ENCODE measurements at places on chromosomes 11 and 22.

GRCh38 chr11:120919566-120919965 is 104.3 kb upstream of the TBCEL start:
- no peak for DNase-seq

GRCh38 chr11:46251954-46252353 is 25.5 kb upstream of the CREB3L1 start:
- DNase-seq, result no peak

GRCh38 chr22:41907436-41908401 is 7.2 kb downstream of the SHISA8 start:
- DNase-seq, result no peak

DNA sequence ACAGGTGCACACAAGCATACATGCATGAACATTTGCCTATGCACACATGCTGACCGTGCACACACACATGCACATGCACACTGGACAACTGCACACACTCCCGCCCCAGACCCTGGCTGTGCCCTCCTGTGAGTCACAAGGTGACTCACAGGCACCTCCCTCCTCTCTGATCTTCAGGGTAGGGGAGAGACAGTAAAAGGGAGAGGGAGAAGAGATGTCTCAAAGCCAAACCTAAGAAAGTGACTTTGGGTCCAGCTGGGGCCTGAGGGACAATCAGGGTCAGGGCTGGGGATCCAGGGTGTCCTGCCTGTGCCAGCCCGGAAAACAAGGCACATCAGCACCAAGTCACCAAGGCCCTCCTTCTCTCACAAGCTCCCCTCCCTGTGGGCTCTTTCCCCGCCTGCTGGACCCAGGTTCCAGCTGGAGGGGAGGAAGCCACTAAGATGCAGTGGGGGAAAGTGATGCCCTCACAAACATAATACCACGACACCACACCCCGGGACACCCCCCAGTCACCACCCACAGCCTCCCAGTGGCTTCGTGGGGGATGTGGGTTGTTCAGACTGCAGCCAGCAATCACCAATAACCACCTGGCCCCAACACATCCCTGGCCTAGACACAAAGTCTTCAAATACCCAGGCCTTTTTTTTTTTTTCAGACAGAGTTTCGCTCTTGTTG is 39.3 kb downstream of the PDGFB start:
- no peak for DNase-seq

- no peak for DNase-seq
These were observed 43.7 kb upstream of the ARHGAP20 start for GRCh38 chr11:110755941-110756340.

DNA sequence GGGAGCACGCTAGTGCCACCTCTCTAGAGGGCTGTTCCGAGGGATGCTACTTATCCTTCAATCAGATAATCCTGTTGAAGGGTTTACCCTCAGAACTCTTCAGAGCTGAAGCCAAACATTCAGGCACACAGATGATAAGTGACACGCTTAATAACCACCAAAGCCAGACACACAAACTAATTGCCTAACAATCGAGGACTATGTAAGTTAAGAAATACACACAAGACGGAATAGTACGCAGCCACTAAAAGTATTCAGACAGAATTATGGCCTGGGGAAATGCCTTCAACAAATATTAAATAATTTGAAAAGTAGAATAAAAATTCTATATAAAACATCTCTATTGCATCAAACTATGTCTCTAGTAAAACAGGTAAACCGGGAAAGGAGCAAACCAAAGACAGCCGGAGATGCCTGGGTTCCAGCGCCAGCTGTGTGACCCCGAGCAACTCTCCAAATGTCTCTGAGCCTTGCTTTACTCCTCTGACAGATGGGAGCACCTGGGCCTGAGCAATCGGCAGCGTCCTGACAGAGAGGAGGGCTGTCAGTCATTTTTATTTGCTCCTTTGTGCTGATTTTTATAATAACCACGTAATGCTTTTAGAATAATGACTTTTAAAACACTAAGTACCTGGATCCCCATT is 11.3 kb downstream of the LRFN4 start:
- DNase-seq, result no peak

DNA sequence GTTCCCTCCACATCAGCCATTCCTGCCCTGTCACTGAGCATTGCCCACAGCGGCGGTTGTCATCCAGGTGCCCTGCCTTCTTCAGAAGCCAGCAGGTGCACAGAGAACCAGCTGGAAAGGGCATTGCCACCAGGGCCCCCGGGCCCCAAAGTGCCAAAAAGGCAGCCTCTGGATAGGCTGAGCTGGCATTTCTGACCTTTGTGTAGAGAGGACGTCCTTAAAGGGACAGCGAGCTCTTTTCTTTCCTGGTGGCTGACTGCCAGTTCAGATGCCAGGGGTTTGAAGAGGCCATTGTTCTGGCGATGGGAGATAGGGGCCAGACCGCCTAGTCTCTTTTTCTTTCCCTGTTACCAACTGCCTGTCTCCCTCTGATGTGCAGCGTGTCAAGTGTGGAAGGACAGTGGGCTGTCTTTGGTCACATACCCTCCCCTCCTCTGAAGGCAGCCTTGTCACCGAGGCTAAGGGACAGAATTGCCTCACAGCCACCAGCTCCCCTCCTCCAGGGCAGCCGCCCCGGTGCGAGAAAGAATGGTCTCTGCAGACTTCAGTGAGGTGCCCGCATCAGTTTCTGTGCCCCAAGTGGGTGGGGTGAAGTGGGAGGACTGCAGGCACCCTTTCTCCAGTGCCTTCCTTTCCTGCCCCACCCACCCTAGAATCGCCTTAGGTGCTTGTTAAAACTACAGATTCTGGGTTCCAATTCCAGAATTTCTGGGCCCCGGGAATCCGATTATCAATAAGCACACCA is 109.6 kb downstream of the SCN3B start:
- DNase-seq, result no peak

DNA sequence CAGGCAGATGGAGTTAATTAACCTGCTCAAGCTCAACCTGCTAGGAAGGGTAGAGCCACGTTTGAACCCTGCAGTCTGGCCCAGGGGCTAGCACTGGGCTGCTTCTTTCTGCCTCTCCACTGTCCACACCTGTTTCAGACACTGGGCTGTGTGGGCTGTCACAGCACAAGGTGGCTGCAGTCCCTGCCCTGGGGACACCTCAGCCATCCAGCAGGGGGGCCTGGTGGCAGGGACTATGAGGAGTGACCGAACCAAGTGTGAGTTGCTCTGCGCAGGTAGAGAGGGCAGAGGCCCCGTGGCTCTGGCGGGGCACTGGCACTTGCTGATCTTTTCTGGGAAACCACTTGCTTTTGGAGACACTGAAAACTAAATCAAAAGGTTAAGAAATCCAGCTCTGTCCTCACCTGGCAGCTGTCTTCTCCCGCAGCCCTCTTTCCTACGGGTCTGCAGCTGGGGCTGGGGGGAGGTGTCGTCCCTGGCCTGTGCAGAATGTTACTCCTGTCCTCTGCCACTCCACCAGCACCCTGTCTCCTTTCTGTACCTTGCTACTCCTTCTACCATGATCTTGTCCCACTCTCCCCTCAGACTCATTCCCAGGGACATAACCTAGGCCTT is 5.8 kb downstream of the BAD start:
- no peak for DNase-seq

DNA sequence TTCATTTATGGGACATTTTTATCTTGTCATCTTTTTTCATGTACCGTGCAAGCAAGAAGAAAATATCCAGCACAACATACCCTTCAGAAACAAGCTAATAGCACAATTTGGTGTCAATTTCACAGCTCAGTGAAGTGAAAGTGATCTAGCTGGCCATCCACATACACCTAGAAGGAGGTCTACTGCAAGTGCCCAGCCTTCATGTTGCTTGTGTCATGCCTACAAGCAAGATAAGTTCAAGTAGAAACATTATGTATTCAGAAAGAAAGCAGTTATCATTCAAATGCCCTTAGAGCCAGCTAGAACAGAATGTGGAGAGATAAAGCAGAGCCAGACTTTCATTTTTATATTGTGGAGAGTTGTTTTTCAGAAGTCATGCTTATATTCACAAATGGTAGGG is 325.7 kb upstream of the PITPNB start:
- DNase-seq, result no peak

- no peak for DNase-seq
These were observed 4.8 kb upstream of the NLRP10 start for GRCh38 chr11:7969756-7970646.
